Amniotic stem cell (primary cell): ENCODE measurements at places on chromosomes 2 and 18.

- DNase-seq, result no peak
Measured at GRCh38 chr2:121626777-121627524, 22.3 kb downstream of the CLASP1 start.

DNA sequence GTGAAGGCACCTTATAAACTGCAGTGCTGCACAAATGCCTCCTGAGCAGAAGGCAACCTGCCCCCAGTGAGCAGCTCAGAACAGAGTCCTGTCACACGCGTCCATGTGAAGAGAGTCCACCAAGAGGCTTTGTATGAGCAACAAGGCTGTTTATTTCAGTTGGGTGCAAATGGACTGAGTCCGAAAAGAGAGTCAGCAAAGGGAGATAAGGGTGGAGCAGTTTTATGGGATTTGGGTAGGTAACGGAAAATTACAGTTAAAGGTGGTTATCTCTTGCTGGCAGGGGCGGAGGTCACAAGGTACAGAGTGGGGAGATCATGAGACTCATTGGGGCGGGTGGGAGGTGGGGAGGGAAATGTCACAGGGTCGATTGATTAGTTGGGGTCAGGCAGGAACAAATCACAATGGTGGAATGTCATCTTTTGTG, 53.4 kb upstream of the RALBP1 start:
- no peak for DNase-seq

DNA sequence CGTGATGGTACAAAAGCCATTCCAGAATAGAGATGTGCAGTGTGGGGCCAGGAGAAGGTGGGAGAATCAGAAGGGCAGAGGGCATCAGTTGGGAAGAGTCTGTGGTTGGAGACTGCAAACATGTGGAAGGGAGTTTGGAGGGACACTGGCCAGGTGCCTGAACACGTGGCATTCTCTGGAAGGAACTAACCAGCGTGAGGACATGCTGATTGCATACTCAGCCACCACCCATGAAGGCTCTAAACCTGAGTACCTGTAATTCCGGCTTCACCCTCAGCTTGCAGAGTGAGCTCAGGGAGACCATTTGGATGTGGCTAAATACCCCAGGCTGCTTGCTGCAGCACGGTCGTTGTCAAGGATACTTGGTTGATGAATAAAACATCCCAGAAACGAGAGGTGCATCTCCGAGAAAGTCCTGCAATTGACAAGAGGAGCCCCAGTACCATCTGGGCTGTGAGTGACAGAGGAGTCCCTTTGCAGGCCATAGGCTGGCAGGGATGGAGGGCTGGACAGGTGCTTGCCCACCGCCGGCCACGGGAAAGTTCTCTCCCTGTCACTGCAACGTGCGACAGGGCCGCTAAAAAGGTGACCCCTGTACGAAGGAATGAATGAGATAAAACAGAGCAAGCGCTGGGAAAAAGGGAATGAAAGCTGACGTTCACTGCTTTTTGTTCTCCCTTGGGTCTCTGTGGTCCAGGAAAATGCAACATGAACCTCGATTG, 5.0 kb downstream of the ACKR3 start:
- no peak for DNase-seq

- DNase-seq, result no peak
Measured at GRCh38 chr18:9721893-9722550, 13.9 kb downstream of the RAB31 start.

DNA sequence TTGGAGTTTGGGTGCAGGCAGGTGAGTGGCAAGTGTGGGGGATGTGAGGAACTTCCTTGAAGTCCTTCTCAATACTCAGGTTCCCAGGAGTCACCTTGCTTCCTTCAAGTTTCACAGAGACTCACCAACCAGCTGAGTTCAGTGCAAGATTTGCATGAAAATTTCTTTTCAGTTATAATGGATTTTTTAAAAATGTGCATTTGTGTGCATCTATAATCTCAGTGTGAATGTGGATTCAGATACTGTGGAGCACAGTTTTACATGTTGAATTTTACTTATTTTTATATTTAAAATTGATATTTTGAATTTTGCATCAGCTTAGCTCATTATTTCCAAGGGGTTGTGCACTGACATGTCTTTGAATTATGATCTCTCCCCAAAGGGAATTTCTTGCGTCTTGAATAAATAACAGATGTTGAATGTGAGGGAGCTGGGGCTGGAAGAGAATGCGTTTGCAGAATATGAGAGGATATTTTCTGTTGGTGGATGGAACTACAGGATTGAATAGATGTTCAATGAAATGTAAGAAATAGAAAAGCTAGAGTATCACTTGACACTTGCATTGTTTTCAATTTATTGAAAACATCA, 184.3 kb downstream of the RPRM start:
- DNase-seq, result no peak

DNA sequence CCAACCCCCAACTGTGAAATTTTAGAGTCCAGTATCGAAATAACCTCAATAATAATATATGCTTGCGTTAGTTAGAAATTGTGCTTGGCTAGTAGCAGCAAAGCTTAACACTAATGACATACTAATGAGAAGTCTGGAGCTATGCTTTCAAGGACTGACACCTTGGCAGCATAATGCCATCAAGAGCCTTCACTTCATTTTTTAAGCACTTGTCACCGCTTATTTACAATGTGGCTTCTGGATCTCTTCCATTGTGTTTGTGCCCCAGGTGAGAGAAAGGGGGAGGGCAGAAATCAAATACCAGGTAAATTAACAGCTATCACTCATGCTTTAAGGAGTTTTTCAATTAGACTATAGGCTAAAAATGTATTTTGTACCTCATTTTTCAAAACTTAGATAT, 101.5 kb downstream of the CDH7 start:
- no peak for DNase-seq

GRCh38 chr2:15950088-15950952, 10.0 kb downstream of the MYCN start:
- no peak for DNase-seq

GRCh38 chr18:50836521-50836957, 16.7 kb upstream of the MRO start:
- no peak for DNase-seq

DNA sequence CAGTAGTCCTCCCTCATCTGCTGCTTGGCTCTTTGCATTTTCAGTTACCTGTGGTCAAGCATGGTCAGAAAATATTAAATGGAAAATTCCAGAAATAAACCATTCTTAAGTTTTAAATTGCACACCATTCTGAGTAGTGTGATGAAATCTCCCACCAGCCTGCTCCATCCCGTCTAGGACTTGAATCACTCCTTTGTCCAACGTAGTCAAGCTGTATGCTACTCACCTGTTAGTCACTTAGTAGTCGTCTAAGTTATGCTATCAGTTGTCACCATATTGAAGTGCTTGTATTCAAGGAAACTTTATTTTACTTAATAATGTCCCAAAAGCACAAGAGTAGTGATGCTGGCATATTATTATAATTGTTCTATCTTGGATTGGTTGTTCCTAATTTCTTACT, 172.5 kb downstream of the FIGN start:
- no peak for DNase-seq

DNA sequence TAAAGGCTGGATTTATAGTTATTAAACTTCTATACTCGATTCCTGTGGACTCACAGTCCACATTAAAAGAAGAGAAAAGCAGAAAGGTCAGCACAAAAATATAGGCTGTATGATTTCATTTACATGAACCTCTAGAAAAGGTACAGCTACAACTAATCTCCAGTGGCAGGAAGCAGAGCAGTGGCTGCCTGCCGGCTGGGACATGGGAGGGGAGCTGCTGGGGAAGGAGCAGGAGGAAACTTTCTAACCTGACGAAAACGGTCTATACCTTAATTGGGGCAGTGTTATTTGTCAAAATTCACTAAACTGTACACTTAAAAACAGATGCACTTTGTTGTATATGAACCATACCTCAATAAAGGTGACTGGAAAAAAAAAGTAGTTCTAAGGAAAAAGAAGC, 26.7 kb downstream of the KCTD1 start:
- no peak for DNase-seq

GRCh38 chr2:99868260-99868659, 274.1 kb downstream of the AFF3 start:
- DNase-seq, result no peak

GRCh38 chr2:23449413-23449812, 64.4 kb downstream of the KLHL29 start:
- DNase-seq, result no peak

DNA sequence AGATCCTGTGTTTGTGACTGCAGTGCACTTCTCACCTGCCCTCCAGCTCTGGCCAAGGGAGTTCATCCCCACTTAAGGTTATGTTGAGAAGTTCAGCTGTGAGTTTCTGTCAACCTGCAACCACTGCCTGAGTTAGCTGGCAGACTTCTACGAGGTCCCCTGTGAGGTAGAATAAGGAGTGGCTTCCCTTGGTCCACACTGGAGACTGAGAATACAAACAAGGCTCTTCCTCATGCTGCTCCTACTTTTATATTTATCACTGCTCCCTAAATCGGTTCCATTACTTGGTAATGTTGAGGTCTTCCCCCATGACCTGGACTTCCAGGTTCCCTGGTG, 353.2 kb upstream of the CWC22 start:
- no peak for DNase-seq

- DNase-seq, result no peak
Measured at GRCh38 chr2:47494267-47495130, 91.5 kb downstream of the MSH2 start.

DNA sequence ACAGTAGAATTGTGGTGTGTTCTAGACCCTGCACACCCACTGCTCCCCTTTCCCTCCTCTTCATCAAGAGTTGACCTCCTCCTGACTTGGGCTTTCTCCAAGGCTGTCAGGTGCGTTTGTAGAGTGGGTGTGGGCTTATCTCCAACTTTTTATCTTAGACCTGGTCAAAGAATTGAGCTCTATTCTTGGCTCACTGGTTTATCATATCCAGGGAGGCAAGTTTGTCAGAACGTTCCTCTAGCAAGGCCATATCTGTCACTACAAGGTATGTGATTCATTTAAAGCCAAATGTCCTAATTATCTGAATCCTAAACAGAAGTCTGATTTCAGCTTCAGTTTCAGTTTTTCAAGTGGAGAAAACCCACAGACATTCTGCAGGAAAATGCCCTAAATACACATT, 117.1 kb upstream of the MGAT5 start:
- no peak for DNase-seq

- DNase-seq, result no peak
Measured at GRCh38 chr18:49639643-49640391, 78.0 kb downstream of the LIPG start.

DNA sequence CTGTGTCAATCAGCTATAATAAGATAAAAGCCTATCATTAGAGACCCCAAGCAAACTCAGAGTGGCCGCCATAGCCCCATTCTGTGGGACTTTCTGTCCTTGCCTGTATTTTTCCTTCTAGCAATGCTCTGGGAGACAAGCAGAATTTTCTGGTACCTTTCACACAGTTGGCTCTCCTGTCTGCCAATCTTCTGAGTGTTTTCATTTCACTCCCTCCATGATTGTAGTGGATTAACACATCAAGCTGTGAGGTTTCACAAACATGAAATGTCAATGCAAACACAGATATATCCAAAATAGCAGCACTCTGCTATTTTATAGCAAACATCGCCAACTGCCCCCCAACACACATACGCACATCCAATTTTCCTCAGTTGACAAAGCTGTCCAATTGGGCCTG, 64.9 kb downstream of the C1D start:
- DNase-seq, result no peak

- DNase-seq, result no peak
Measured at GRCh38 chr2:16638946-16639345, 26.7 kb downstream of the CYRIA start.

GRCh38 chr2:150630587-150631235, 143.2 kb upstream of the RND3 start:
- DNase-seq, result no peak
